Left lung (tissue), 14 donors: ENCODE measurements at places on chromosomes 5 and 9. TPM values are rescaled to one million over a fixed set of nuclear protein-coding genes. Genes with fewer than 3 reads are reported as not detected.

GRCh38 chr9:69054989-69055388 is 19.4 kb downstream of the FXN start:
- DNase-seq: peak; percentile 68

- DNase-seq: no peak
These were observed 52.6 kb downstream of the PDCD1LG2 start for GRCh38 chr9:5562806-5563416.

GRCh38 chr5:128757196-128757959 is 207.9 kb upstream of the SLC27A6 start:
- DNase-seq: no peak

DNA sequence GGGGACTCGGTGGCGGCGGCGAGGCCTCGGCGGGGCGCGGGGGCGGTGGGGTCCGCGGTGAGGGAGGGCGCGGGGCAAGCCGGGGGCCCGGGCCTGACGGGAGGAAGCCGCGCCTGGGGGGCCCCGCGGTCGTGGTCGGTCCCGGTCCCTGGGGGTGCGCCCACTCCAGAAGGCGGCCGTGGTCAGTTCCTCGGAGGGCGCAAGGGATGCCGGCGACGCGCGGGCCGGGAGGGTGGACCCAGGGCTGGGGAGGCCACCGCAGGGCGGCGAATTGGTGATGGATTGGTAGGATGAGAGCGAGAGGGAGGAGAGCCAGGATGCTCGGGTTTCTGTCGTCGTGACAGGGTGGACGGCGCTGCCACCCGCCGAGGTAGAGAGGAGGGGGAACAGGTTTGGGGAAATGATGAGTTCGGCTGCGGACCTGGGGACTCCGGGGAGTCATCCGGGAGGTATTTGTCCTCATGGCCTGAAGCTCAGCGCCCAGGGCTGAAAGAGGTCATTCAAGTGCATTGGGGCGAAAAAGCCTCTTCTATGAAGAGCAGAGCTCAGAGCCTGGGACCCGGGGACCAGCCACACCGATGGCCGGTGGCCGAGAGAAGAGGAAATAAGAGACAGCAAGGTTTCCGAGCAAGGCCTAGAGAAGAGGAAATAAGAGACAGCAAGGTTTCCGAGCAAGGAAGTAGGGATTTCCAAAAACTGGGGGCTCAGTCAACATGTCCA is 557 bp downstream of the GNG10 start:
- peak; percentile 88 for DNase-seq

- DNase-seq: no peak
These were observed 462.7 kb downstream of the EBF1 start for GRCh38 chr5:158637039-158637438.

GRCh38 chr5:136028782-136029742 is at the start of gene TGFBI:
TGFBI (plus strand) TSS chr5:136028988; CDS start chr5:136029056, 68 bp downstream.
- DNase-seq: peak; percentile 78

GRCh38 chr9:32398207-32398606 is 13.8 kb downstream of the ACO1 start:
- DNase-seq: no peak

DNA sequence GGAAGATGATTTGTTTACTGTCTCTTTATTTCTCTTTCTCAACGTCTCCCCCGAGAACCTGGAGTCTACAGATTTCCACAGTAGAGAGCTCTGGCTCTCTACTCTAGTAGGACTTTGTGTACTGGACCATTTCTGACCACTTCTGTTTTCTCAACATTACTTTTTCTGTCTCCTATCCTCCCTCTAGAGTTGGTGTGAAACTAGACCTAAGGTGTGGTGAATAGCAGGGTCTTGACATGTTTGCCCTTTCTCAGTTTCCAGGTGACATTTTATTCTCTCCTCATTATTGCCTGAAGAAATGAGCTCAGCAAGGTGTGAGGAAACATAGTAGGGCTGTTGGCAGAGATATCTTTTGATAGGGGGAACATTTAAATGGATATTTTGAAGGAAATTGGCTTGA is 62.1 kb upstream of the IL6ST start:
- DNase-seq: no peak

GRCh38 chr9:76846297-76846696 is 59.6 kb downstream of the PRUNE2 start:
- DNase-seq: no peak

DNA sequence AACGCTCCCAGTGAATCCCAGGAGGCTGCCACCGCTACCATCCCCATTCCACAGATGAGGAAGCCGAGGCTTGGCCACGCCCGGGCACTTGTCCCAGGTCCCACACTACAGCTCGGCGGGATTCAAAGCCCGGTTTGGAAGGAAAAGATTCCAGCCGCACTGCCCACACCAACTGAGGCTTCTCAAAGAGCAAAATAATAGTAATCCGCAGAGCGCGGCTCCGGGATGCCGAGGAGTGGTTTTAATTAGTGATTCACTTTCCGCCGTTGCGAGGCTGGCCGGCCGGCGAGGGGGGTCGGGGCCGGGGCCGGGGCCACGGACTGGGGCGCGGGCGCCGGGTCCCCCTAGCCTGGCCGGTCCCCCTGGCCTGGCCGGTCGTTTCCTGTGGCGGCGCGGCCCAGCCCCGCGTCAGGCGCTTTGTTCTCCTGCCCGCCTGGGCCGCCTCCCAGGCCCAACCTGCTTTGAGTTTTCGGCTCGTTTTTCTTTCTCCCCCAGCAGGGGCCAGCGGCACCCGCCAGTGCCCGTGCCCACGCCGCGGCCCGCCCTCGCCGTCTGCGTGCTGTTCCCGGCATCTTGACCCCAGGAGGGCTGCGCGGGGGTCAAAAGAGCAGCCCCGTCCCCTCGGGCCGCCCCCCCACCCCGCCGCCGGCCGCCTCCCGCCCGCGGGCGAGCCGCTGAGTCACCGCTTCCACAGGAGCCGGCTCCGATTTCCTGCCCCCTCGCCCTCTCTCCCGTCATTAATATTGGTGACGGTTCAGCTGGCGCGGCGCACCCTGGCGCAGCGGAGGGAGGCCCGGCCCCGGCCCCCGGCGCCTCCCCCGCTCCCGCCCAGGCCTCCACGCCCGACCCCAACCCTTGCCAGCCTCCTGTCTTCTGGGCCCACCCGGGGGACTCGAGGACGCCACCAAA is 31.2 kb downstream of the FGF18 start:
- no peak for DNase-seq

DNA sequence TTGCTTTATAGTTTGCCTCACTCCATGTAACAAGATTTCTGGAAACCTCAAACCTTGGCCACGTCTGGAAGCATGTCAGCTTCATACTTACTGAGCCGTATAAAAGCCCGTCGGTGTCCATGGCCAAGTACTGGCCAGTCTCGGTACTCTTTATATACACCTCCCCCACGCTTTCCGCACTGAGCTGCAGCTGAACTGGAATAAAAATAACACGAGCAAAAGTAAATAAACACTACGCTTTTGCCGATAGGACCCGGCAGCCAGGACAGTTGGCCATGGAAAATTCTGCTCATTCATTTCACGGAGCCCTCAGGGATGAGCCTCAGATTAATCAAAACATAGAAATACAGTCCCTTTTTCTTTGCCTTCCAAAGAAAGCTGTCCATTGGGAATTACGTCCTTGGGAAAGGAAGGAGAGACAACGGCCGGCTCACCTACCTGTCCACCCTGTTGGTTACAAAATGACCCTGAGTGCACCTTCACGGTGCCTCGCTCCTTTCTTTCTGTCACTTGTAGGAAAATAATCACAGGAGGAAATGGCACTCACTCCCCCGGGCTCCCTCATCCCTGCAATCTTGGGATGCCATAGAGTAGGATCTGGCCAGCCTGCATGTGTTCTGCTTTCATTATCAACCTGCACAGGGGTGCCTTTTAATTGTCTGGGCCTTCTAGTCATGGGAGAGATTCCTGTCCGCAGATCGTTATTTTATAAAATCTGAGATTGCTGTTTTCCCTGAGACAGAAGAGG is 85.1 kb downstream of the FGF1 start:
- DNase-seq: peak; percentile 66

- DNase-seq: no peak
These were observed 25.9 kb upstream of the PTAR1 start for GRCh38 chr9:69785757-69786156.

- DNase-seq: peak; percentile 78
These were observed at the start of gene ZNF462 for GRCh38 chr9:106862821-106863720. ZNF462 (plus strand) TSS chr9:106863166; CDS start chr9:106923384, 60,218 bp downstream.

DNA sequence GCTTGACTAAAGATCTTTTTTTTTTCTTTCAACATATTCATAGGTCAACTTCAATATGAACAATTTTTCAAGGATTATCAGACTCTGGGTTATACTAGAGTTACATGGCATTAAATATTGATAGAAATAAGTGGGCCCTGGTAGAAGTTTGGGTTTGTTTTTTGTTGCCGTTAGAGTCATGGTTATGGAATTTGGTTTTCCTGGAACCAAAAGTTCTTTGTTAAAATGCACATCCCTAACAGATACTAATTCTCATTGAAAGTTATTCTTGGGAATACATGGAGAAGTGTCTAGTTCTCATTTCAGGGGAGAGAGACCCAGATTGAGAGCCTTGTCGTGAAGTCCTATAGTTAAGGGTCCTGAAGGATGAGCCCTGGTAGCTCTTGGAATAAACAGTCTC is 124.9 kb downstream of the FGF1 start:
- DNase-seq: no peak

DNA sequence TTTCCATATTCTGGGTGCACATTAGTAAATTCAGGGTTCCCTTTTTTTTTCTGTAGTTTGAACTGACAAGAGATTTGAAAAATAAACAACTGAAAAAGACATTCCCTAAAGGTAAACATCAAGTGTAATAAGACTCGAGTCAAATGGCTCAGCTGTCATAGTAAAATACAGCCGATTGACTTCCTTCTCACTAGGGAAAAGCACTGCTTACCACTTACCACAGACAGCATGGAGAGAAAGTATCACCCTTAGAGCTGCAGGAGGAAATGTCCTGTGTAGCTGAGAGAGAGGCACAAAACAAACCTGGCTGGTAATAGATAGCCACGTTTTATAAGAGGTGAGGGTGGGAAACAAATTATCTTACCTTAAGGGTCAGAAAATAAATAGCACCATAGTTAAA is 12.1 kb upstream of the DMAC1 start:
- DNase-seq: no peak

- DNase-seq: no peak
These were observed 16.8 kb upstream of the TCOF1 start for GRCh38 chr5:150340614-150341255.

DNA sequence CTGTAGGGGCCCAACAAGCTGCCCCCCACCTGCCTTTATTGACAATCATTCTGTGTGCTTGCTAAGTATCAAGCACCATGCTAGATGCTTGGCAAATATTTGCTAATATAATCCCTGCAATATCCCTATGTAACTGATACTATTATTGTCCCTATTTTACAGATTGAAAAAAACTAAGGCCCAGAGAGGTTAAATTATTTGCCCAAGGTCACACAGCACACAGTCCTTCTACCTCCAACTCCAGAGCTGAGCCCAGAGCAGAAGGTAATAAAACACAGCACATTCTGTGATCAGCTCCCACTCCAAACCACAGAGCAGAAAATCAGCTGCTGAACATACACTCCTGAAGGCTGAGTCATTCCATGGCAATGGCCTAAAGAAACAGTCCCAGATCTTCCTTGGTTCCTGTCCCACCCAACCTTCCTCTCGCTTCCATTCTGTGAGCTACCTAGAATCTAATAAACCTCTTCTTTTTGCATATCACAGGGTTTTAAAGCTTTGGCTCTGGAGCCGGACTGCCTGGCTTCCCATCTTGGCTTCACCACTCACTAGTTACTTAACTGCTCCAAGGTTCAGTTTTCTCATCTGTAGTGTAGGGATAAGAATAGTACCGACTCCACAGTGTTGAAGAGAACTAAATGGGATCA is 66.7 kb upstream of the ADRA1B start:
- no peak for DNase-seq

DNA sequence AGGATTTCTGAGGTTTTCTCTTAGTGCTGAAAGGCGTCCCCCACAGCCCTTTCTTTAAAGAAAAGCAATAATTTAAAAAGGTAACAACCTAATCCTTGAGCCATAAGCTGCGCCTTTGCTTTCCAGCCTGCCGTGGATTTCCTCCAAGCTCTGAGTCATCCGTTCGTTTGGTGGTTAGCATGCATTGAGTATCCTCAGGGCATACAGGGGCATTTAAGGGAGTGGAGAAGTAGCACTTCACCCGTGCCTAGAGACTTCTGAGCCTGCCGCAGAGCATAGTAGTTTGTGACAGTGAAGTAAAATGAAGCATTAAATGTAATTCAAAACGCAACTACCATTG is 892 bp upstream of the TNC start:
- no peak for DNase-seq

- no peak for DNase-seq
These were observed 49.2 kb upstream of the ACO1 start for GRCh38 chr9:32334916-32335895.

DNA sequence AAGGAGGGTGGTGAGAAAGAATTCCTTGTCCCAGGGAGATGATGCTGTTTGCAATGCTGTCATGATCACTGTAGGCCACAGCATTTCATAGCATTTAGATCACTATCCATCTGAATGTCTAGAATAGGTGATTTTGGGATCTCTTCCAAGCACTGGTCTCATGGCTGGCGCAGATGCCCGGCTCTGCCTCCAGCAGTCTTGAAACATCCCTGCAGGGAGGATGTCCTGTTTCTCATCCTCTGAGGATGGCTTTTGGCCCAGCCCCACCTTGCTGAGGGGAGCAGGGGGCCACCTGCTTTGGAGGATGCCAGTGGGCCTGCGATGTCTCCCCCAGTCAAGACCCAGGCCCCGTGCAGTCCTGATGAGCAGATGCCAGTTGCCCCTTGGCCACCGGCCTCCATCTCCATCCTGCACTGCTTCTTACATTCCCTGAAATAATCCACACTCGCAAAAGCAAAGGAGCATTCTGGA is 63.5 kb upstream of the GARNL3 start:
- no peak for DNase-seq

DNA sequence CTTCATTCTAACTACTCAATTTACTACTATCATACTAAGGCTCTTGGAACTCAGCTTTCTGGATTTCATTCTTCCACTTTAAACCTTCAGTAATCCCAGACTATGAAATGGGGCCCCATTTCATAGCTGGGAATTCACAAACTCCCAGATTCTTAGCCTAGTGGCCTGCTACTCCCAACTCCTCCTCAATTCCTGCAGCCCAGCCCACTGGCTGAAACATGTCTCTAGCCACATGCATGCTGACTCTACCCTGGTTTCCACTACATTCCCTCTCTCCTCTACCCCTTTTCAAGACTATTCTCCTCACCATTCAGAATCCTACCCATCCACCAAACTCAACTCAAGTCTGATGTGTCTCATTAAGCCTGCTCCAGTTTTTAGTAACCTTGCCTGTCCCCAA is 370.6 kb downstream of the BNC2 start:
- no peak for DNase-seq

Gene DIAPH1
- total RNA-seq: 122 TPM

Gene CCDC187
- total RNA-seq: 2.6 TPM

Gene CCDC107
- 25.6 TPM for total RNA-seq

Gene ST8SIA4
- total RNA-seq: 10.2 TPM

Gene PPP3R2
- not detected for total RNA-seq

Gene NME5
- total RNA-seq: 7.0 TPM
